ENCODE measurements at places on chromosomes 6 and 20.

GRCh38 chr6:24566020-24566767, 71.4 kb downstream of the ALDH5A1 start:
- no peak for DNase-seq

DNA sequence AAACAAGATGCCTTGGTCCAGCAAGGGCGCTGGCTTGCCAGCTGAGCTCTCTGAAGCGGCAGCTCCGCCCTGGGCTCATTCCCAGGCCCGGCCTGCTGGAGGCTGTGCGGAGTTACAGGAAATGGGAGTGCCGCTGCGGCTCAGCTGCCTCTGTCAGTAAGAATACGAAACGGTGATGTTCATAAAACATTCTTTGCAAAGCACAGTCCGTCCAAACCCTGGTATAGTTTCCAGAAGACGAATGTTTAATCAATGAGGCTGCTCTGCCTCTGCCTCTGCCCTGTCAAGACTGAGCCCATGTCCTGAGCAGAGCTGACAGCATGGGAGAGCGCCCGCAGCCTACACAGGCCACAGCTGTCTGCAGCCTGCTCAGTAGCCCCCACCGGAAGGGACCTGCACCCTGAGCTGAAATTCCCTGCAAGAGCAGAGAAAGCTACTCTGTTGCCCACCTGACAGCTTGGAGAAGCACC, 153.3 kb upstream of the SNX9 start:
- no peak for DNase-seq

DNA sequence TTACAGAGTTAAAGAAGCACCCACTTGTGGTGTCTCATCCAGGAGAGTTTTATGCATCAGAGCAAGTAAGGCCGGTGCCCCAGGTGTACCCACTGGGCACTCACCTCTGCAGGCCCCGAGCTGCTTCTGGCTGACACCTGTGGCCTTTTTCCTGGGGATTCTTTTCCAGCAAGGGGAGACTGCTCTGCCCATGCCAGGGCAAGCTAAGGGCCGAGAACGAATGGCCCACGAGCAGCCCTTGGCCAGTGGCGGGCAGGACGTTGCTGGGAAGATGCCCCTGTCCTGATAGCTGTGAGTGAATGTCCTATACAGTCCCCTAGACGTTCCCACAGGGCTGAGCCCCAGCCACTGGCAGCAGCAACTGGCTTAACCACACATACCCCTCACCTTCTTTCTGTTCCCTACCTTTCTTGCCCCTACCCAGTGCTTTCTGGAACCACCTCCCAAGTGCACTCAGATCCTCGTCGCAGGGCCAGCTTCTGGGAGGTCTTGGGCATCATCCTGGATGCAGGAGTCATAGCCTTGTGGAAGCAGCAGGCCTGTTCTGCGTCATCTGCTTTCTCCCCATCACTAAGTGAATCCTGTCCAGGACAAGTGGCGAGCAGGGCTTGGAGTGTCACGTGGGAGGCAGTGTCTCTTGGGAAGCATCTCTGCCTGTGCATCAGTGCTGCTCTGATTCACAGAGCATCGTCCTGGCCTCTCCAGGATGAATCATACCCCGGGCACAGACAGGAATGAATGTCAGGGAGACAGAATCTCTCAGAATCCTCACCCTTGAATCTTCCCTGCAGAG, 32.5 kb downstream of the SYNDIG1 start:
- DNase-seq = no peak

GRCh38 chr6:32953775-32954174, 878 bp upstream of the HLA-DMA start:
- DNase-seq = no peak

DNA sequence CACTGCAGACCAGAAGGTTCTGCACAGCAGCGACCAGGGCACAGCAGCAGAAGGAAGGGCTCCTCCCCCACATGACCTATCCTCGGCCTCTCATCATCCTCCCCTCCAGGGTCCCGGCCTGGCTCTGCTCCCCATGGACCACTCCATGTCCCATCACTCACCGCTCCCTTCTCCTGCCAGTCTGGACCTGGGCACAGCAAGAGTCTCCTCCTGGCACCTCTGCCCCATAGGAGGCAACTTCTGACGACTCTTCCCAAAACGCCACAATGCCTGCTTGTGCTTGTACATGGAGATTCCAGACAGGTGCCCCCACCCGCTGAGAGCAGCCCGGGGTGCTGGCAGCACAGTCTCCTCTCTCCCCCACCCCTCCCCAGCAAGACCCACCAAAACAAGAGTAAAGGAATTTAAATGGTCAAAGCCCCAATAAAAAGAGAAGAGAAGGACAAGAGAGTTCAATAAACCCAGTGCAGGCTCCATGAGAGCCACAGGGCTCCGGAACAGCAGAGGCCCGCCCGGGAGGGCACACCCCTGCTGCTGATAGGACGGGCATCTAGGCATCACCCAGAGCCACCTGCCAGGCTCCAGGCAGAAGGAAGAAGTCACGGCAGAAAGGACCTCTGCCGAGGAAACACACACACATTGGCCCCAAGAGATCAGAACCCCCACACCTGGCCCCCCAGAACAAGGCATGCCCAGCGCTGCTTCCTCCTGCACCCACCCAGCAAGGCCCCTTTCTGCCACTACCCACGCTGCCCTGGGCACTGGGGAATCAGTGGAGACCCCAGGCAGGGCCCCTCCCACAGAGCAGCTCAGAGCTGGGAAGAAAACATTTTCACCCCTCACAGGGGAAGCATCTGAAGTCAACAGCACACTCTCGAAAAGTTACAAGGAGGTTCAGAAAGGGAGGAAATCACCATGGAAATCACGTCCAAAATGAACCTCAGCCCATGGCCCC, 15.2 kb downstream of the TAF4 start:
- DNase-seq = no peak

DNA sequence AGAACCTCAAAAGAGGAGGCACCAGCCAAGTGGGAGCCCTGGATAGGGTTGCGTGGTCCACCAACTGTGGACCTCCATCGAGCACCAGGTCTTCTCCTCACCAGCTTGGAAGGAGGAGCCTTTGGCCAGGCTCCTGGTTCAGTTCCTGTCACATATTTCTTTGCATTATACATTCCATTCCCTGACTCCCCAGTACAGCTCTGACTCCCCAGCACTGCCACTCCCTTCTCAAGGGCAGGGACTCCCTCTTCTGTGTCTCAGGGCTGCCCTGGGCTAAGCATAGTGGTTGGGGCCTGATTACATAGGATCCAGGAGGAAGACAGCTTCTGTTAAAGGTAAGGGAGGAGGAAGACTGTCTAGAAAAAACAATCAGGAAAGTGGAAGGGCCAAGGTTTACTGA, 91.1 kb downstream of the MRPL14 start:
- no peak for DNase-seq

Data from stimulated activated CD4-positive, alpha-beta T cell treated with anti-CD3 and anti-CD28 coated beads, Interleukin-1b, Interleukin-23, amount 100 ng/mL, for 48 hours (primary cell).